ENCODE measurements at places on chromosomes 16 and 17. TPM values are rescaled to one million over a fixed set of nuclear protein-coding genes. Genes with fewer than 3 reads are reported as not detected.
A peak's percentile ranks its signal among the peaks of the same experiment; 100 is the strongest.

Gene ZG16
- not detected for total RNA-seq

GRCh38 chr17:79810130-79811010, 13.5 kb upstream of the CBX8 start:
- peaks cover 69% of the 10 kb centered on the region for H3K27me3 ChIP-seq
- DNase-seq = peak; percentile 94
- H3K27ac ChIP-seq = no peak overlapping the region
- H3K4me1 ChIP-seq = peaks cover 57% of the 10 kb centered on the region
- H3K36me3 ChIP-seq = no peaks in the 10 kb centered on the region

Gene PPL
- 156 TPM for total RNA-seq

- H3K4me1 ChIP-seq = peaks cover 61% of the 10 kb centered on the region
- DNase-seq = no peak
- peaks cover 8% of the 10 kb centered on the region for H3K27me3 ChIP-seq
- no peak overlapping the region for H3K27ac ChIP-seq
- H3K4me3 ChIP-seq = no peak overlapping the region
- no peaks in the 10 kb centered on the region for H3K36me3 ChIP-seq
Observed at GRCh38 chr17:2027528-2028233, 2.3 kb upstream of the DPH1 start.

Gene MT3
- not detected for total RNA-seq

- no peak for DNase-seq
- H3K4me3 ChIP-seq = no peak overlapping the region
- H3K4me1 ChIP-seq = peaks cover 6% of the 10 kb centered on the region
- peak overlapping the region; percentile 57 for H3K27ac ChIP-seq
Observed at GRCh38 chr16:19431636-19432340, 14.1 kb downstream of the TMC5 start.
